ENCODE measurements at places on chromosomes 5 and 9.

GRCh38 chr5:115306011-115306536 lies 9.6 kb upstream of the CCDC112 start:
- no peaks in the 10 kb centered on the region for H3K27me3 ChIP-seq
- no peak overlapping the region for H3K27ac ChIP-seq
- no peak overlapping the region for H3K4me3 ChIP-seq
- no peaks in the 10 kb centered on the region for H3K36me3 ChIP-seq

DNA sequence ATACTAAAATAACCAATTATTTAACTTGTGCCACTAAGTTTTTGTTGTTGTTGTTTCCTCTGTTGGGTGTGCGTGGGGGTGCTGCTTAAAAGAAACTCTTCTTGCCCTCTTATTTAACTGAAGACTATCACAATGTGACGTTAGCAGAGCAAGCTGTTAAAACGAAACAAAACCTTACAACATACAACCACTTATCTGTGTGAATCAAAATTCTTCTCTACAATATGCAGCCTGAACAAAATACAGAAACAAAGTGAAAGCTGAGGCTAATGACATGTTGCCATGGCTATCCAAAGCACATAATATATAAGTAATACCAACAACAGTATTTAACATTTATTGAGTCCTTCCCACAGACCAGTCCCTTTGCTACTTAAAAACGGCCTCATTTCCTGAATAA lies 291.0 kb downstream of the FBXL17 start:
- no peaks in the 10 kb centered on the region for H3K36me3 ChIP-seq
- H3K27me3 ChIP-seq = no peaks in the 10 kb centered on the region
- no peaks in the 10 kb centered on the region for H3K4me1 ChIP-seq
- DNase-seq = no peak

DNA sequence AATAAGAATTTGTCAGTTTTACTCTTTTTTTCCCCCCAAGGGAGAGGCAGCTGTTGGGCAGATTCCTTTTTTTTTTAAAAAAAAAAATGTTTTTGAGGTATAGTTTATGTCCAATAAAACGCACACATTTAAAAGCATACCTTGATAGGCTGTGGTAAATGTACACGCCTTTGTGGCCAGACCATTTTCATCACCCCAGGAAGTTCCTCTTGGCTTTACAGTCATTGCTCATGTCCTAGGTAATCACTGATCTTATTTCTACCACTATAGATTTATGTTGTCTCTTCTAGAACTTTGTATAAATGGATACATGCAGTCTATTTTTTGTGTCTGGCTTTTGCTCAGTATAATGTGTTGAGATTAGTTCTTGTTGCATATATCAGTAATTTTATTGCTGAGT lies 9.8 kb downstream of the SUB1 start:
- no peaks in the 10 kb centered on the region for H3K27me3 ChIP-seq
- no peak overlapping the region for H3K27ac ChIP-seq
- DNase-seq = no peak

- H3K27me3 ChIP-seq = no peaks in the 10 kb centered on the region
- DNase-seq = no peak
- H3K36me3 ChIP-seq = no peaks in the 10 kb centered on the region
- H3K4me1 ChIP-seq = no peaks in the 10 kb centered on the region
- no peak overlapping the region for H3K27ac ChIP-seq
These were observed 186.8 kb downstream of the ZNF462 start for GRCh38 chr9:107049803-107050184.

GRCh38 chr5:126452477-126452876 lies 29.3 kb downstream of the GRAMD2B start:
- H3K36me3 ChIP-seq = no peaks in the 10 kb centered on the region
- no peaks in the 10 kb centered on the region for H3K27me3 ChIP-seq
- H3K4me1 ChIP-seq = peaks cover 14% of the 10 kb centered on the region
- no peak for DNase-seq
- H3K4me3 ChIP-seq = no peak overlapping the region

Measured in K562 (cell line).